ENCODE measurements at places on chromosomes 2 and 18. TPM values are rescaled to one million over a fixed set of nuclear protein-coding genes. Genes with fewer than 3 reads are reported as not detected.

- no peaks in the 10 kb centered on the region for H3K36me3 ChIP-seq
- no peak overlapping the region for H3K27ac ChIP-seq
- H3K27me3 ChIP-seq: no peaks in the 10 kb centered on the region
- peak overlapping the region; percentile 3 for H3K4me3 ChIP-seq
- peaks cover 43% of the 10 kb centered on the region for H3K4me1 ChIP-seq
- no peak for DNase-seq
Observed at GRCh38 chr2:224958462-224958857, 83.8 kb downstream of the DOCK10 start.

Gene LIMS3
- total RNA-seq: 43.6 TPM

DNA sequence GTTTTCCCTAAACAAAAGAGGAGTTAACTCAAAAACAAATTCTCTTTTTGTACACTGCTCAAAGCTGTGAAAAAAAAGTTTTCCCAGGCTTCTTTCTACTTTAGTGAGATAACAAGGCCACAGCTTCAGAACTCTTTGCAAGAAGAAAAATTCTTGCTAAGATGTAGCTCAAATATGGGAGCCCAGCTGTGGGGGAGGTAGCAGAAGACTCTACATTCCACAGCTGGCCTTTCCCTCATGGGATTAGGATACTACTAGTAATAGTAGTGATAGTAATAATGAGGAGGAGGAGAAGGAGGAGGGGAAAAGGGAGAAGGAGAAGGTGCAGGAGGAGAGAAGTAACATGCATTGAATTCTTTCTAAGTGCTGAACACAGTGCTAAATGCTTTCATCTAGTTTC, 19.2 kb upstream of the CERS6 start:
- H3K27me3 ChIP-seq: no peaks in the 10 kb centered on the region
- no peak overlapping the region for H3K4me3 ChIP-seq
- DNase-seq: no peak
- H3K36me3 ChIP-seq: no peaks in the 10 kb centered on the region
- peaks cover 8% of the 10 kb centered on the region for H3K4me1 ChIP-seq

- H3K4me1 ChIP-seq: no peaks in the 10 kb centered on the region
- H3K27ac ChIP-seq: no peak overlapping the region
- no peaks in the 10 kb centered on the region for H3K27me3 ChIP-seq
- DNase-seq: no peak
Observed at GRCh38 chr2:80592106-80592505, 287.6 kb upstream of the LRRTM1 start.

Gene SIX3
- not detected for total RNA-seq

Gene HOXD8
- 3.9 TPM for total RNA-seq

DNA sequence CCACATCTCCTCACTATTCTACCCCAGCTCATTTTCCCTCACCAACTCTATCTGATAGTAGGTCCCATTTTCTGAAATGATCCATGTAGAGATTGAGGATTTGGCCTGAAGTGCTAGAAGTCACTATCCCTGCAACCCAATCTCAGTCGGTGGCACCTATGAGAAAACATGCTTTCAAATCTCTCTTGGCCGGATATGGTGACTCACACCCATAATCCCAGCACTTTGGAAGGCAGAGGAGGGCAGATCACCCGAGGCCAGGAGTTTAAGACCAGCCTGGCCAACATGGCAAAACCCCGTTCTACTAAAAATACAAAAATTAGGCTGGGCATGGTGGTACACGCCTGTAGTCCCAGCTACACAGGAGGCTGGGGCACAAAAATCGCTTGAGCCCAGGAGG, 19.1 kb upstream of the MARCHF4 start:
- H3K27me3 ChIP-seq: no peaks in the 10 kb centered on the region
- no peak overlapping the region for H3K27ac ChIP-seq
- no peak overlapping the region for H3K4me3 ChIP-seq
- H3K4me1 ChIP-seq: no peaks in the 10 kb centered on the region
- DNase-seq: no peak
